ENCODE measurements at places on chromosomes 5 and 9. TPM values are rescaled to one million over a fixed set of nuclear protein-coding genes. Genes with fewer than 3 reads are reported as not detected.

DNA sequence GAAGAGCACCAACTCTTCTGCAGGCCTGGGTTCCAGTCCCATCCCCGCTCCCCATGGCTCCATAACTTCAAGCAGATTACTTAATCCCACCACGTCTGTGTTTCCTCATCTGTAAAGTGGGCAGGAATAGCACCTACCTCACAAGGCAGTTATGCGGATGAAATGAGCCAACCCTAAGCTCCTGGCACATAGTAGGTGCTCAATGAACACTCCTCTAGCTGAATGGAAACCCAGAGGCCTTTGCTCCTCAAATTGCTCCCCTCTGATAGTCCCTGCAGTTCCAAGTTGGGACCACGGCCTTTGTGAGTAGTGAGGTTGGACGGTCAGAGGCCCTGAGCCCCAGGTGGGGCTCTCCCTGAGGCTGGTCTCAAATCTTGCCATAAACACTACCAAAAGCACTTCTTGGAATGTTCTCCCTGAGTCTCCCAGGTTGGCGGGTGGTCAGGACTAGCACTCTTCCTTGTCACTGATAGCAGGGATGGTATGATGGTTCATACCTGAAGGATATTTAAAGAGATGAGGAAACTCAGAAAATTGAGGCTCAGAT is 35.5 kb upstream of the SYNPO start:
- no peak for DNase-seq

GRCh38 chr5:179696603-179697002 is 2.2 kb upstream of the CANX start:
- DNase-seq, result no peak

DNA sequence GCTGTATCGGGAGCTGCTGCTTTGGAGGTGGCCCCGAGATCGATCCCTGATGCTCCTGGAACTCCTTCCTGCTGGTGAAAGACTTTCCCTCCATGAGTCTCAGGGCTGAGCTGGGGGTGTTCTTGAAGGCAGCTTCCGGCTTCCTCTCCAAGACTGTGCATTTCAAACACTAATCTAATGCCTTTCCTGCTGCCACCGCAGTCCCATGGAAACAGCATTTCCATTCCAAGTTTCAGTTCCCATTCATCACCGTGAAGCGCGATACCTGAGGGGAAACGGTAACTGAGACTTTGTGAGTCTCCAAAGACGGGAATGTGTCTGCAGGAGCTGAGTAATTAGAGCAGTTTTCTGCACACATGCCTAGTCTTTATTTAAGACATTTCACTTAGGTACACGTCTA is 230.1 kb downstream of the PAX5 start:
- no peak for DNase-seq

- DNase-seq, result peak; percentile 55
Measured at GRCh38 chr9:33813712-33814641, 3.0 kb upstream of the UBE2R2 start.

- DNase-seq, result no peak
Measured at GRCh38 chr9:8648271-8648845, 848.8 kb upstream of the DMAC1 start.

DNA sequence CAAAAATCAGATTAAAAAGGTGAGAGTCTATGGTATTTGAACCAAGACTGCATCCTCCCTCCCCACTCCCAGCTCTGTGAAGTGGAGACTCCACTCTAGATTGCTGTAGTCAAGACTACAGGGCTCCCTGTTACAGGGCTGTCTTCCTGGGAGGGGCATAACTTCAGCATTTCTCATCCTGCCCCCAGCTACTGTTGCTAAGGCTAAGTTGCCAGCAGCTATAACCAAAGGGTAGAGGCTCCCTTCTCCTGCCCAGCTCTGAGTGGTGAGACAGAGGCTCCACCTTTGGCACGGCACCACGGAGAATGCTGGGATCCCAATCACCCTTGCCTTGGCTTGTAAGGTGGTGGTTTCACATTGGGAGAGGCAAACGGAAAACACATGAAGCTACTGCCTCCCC is 39.2 kb upstream of the GCNT4 start:
- no peak for DNase-seq

GRCh38 chr5:172063463-172064235 is 57.2 kb upstream of the FBXW11 start:
- DNase-seq, result no peak

DNA sequence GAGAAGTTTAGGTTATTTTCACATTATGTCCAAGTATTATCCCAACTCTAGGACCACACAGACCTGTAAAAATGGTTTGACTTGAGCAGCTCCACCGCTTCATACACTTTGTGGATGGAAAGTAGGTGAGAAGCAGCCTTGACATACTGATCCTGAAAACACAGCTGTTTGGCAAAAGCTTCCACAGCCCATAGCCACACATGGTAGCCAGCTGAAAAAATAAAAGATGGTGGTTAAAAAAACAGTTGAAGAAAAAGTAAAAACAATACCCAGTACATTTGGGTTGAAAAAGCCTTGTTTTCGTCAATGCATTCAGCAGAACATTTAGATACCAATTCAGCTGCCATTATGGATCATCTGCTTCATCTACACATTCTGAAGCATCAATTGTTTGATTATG is 36.7 kb downstream of the GEMIN5 start:
- no peak for DNase-seq

DNA sequence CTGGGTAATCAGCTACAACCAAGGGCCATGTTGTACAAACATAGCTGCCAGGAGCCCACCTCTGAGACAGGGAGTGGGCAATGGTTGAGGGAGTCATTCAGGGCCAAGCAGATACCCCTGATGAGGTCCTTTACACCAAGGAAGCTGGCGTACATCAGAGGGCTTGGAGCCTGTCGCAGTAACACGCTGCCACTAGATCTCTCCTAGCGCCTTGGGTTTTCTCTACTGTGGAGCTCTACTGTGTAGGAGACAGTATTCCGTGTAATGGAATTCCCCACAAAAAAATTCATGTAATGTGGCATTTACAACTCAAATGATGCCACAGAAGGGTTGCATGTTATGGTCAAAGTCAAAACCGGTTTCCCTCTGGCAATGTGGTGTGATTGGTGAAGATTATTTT is 41.4 kb upstream of the CRB2 start:
- no peak for DNase-seq

DNA sequence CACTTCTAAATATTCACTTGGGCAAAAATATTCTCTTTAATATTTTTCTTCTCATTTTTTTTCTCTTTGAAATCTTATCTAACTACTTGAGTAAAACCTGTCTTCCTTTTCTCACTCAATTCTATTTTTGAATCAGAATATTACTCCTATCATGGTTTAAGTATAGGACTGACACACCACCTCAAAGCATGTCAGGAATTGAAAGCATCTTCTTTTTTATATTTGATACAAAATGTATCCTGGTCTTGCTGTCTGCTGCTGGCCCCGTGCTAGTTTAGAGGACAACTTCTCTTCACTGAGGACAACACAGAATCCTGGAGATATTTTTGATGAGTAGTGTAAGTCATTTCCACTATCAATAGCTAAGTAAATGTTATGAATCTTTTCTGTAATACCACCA is 383.6 kb downstream of the GADD45G start:
- no peak for DNase-seq

GRCh38 chr9:87392086-87392485 is 105.6 kb upstream of the DAPK1 start:
- DNase-seq, result no peak

GRCh38 chr5:175378444-175379028 is 65.4 kb downstream of the DRD1 start:
- DNase-seq, result peak; percentile 97

DNA sequence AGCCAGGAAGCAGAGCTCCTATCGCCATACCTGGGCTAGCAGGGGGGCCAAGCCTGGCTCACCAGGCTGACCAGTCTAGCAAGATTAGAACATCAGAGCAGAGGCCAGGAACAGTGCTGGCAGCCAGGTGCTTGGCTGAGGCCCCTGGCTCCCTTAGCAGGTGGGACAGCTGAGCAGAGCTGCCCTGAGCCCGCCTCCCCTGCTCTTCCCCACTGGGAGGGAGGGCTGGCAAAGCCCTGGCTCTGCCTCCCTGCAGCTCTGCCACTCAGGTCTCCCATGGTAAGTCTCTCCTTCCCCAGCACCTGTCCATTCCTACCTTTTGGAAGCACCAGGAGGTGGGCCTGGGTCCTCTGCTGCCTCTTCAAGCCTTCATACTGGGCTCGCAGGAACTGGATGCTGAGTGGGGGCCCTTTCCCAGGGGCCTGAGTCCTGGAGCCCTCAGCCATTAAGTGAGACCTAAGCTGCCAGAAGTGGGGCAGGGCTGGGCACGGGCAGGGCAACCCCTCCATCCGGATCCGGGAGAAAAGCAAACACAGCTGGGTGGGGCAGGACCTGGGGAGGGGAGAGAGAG is 803 bp downstream of the C9orf152 start:
- no peak for DNase-seq

DNA sequence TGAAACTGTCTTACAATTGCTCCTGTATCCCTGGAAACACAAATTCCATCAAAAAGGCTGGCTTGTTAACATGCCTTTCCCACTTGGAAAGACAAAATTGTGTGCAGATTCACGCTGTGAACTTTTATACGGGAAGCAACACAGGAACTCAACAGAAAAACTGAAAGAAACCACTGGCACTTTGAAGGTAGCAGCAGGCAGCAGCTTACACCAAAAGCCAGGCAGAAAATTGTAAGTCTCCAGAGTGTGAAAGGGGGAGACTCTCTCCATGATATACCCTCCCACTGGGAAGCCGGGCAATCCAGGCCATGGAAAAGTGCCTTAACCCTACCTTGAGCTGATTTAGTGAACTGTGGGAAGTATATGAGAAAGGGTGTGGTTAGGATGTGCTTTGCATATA is 943.7 kb downstream of the CDH18 start:
- DNase-seq, result no peak

GRCh38 chr5:150317048-150318003 is 14.6 kb upstream of the ARSI start:
- DNase-seq, result peak; percentile 96

DNA sequence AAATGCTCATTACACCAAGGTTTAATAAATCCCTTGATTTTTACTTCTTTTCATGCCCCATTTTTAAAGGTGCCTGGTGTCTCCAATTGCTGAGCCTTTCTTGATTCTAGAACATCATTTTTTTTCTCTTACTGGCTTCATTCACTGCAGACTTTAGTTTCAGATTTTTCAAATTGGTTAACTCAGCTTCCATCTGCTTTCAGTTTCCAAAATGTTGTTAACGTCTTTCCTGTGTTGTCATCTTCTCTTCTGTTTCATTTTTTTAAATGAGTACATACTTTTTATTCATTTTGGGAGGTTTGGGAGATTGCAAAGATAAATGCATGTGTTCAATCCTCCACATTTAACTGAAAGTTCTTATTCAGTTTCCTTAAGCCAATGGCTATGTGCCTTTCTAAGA is 126.4 kb upstream of the CCNG1 start:
- DNase-seq, result no peak

DNA sequence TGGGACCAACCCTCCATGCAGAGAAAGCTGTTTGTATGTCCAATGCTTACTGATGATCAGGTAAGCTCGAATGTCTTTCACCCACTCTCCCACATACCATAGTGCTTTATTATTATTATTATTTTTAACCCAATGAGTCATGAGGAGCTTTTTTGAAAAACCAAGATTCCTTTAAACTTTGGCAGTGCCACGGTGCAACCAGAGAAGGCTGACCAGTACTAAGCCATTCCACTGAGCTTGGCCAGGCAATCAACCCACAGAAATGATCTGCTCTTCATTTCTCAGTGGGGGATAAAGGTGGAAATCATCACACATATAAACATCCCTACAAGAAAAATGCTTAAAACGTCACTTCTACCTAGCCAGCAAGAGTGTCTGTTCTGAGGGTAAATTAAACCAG is 35.5 kb downstream of the JAKMIP2 start:
- no peak for DNase-seq

Gene SH3TC2
- 7.9 TPM for total RNA-seq

Gene DAB2IP
- total RNA-seq, result 51.1 TPM

Gene LHX3
- total RNA-seq, result not detected

Gene UNC13B
- total RNA-seq, result 30.1 TPM

Gene SLC34A3
- total RNA-seq, result not detected

Gene UBE2QL1
- total RNA-seq, result 0.34 TPM

Gene ARID3C
- total RNA-seq, result 0.48 TPM

Gene TERT
- 0.21 TPM for total RNA-seq

Gene PCA3
- not detected for total RNA-seq

Gene ANKS6
- 25.7 TPM for total RNA-seq

Gene LYRM7
- 3.8 TPM for total RNA-seq

Measured in kidney epithelial cell (primary cell).